ENCODE measurements at places on chromosomes 16 and 17.

- no peak for DNase-seq
Observed at GRCh38 chr17:8742819-8743218, 1.8 kb downstream of the CCDC42 start.

- peak; percentile 75 for DNase-seq
Observed at GRCh38 chr16:27154705-27155521, 48.4 kb upstream of the KDM8 start.

DNA sequence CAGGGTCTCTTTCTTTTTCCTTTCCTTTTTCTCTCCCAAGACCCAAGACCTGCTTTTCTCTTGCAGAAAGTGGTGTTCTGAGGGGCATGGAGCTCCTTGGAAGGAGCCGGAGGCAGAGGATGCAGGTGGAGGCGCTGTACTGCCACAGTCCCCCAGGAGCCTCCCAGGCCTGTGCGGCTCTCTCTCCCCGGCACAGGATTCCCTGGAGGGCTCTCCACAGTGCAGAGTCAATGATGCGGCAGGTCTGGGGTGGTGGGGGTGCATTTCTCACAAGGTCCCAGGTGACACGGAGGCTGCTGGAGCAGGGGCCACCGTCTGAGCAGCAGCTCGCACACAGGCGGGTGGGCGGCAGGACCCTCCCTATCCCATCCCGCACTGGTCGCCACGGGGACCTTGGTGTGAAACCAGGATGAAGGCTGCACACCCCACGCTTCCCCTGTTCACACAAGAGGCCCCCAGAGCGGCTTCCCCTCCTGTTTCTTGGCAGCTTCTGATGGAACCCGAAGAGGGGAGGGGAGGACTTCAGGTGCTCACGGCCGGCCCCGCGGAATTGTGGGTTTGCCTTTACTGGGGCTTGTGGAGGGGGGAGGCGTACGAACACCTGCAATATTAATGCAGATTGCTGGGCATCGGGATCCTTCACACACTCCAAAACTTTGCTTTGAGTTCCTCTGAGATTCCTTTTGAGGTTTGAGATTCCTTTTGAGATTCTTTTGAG, 186.9 kb downstream of the ENGASE start:
- no peak for DNase-seq

DNA sequence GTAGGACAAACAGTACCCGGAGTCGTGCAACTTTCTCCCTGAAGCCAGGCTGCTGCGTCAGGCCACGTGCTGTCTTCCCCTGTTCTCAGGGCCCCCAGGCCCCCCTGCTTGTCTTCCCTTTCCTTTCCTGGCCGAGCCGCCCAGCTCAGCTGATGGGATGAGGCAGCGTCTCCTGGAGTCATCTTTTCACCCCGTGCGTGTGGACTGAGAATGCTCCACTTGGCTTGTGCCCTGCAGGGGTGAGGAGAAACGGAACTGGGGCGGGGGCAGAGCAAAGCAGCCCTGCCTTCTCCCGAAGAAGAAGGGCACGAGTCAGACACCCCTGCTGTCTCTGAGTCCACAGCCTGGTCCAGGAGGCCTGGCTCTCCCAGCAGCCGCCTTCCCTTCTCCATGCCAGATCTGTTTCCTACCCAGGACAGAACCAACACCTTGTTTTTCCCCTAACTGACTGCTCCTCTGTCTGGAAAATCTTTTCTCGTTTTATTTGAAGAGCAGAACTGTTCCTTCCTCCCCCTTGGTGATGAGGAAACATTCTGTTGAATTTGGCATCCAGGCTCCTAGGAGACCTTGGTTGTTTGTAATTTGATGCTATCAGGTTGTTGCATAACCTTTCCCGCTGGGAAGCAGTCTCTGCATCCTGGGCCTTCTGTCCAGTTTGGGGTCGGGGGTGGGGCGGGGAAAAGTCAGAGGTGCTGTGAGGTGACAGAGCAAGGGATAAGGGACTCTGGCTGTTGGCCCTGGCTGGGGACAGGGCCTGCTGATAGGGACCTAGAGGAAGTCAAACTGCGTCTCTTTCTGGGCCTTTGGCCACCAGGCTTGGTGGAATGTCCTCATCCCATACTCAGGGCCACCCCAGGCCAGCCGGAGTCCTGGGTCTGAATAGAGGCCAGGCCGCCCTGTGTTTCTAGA, 78.8 kb downstream of the WIPI1 start:
- peak; percentile 88 for DNase-seq

- DNase-seq, result peak; percentile 39
Observed at GRCh38 chr17:3678095-3678820, 9.6 kb downstream of the EMC6 start.

- no peak for DNase-seq
Observed at GRCh38 chr16:15031179-15031578, 24.7 kb downstream of the NTAN1 start.

- no peak for DNase-seq
Observed at GRCh38 chr17:75024686-75025397, 12.4 kb downstream of the MRPL58 start.

DNA sequence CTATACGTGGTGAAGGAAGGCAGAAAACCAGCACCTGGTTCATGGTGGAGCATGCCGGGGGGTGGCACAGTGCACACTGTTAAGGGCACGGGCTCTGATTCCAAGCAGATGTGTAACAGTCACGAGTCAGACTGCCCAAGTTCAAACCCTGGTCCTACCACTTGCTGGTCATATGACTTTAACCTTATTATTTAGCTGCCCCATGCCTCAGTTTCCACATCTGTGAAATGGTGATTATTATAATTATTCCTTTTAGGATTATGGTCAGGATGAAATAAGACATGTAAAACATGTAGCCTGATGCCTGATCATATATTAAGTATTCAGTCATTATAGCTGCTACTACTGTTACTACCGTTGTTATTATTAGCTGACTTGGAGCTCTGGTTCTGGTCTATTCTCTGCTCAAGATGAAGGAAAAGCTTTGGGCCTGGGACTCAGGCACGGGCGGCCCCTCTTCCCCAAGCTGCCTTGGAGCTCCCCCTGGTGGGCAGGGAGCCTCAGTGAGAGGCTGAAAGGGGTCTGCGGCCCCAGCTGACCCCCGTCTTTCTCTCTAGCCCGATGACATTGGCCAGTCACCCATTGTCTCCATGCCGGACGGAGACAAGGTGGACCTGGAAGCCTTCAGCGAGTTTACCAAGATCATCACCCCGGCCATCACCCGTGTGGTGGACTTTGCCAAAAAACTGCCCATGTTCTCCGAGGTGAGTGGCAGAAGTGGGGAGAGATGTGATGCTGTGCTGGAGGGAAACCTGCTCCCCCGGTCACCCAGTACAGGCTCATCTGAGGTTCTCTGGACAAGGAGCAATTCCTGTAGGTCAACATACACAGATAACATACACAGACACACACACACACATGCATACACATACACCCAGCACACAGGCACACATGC, 14.0 kb downstream of the NR1D1 start:
- peak; percentile 57 for DNase-seq

DNA sequence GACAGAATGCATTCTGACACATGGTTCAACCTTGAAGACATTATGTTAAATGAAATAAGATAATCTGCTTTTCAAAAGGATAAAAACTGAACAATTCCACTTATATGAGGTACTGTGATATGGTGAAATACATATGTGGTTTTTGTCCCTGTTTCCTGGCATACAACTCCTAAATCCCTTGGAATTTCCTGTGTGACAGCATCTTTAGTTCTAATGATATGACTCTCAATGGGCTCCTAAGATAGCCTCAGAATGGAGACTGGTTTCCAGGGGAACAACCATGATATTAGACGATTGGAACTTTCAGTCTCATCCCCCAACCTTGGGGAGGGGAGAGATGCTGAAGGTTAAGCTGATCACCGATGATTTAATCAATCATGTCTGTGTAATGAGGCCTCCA, 37.7 kb upstream of the PHLPP2 start:
- DNase-seq, result peak; percentile 77

DNA sequence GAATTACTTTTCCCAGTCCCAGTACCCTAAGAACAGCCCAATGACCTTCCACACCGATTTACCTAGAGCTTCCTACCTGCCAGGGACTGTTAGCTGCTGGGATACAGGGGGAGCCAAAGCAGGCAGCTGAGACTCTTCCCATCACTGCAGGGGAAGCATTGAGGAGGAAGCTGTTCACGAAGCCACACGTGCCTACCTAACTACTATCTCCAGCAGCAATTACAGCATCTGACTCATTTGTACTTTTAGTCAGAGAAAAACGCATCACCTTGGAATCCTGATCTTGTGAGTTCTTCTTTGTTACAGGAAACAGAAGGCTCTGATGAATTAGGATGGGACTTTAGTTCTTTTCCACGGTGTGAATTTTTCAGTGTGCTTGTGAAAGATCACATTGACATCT, 113.7 kb upstream of the DHX40 start:
- peak; percentile 37 for DNase-seq

DNA sequence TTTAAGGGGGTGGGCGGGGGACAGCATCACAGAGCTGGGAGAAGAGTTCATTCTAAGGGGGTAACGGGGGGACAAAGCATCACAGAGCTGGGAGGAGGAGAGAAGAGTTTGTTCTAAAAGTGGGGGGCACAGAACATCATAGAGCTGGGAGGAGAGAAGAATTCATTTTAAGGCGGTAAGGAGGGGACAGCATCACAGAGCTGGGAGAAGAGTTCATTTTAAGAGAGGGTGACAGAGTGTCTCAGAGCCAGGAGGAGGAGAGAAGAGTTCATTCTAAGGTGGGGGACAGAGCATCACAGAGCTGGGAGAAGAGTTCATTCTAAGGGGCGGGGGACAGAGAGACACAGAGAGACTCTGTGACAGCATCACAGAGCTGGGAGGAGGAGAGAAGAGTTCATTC, 27.8 kb downstream of the ENDOV start:
- no peak for DNase-seq

DNA sequence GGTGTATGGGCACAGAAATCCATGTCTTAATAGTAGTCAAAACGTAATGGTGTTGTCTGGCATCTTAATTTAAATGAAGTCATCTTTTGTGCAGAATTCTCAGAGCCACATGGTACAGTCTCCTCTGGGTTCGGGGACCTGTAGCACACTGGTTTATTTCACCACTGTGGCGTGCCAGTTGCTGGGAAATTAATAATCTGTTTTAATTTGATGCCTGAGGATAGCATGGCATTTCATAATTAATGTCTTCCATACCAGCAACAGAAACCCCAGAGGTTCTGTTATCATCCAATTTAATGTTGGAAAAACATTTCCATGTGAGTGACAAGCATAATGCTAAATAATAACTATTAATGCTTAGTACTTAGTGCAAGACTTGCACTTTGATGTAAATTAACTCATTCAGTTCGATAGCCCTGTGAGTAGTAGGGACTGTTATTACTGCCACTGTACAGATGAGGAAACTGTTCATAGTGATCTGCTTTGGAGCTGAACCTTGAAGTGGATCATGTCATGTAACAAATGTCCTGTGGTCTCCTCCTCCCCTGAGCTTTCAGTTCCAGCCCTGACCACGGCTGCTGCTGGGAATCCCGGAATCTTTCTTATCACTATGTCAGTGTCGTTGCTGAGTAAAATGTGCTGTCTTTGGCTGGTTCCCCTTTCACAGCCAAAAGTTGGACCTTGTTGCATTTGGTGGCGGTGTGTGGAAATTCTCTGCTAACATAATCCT, 51.2 kb downstream of the SNX29 start:
- DNase-seq, result no peak

- no peak for DNase-seq
Observed at GRCh38 chr17:4073983-4074830, 68.6 kb downstream of the ZZEF1 start.

- DNase-seq, result no peak
Observed at GRCh38 chr16:69181-69580, 3.2 kb downstream of the RHBDF1 start.

- no peak for DNase-seq
Observed at GRCh38 chr17:11023639-11024479, 186.0 kb upstream of the PIRT start.

- no peak for DNase-seq
Observed at GRCh38 chr16:70675851-70676513, 9.9 kb downstream of the MTSS2 start.

DNA sequence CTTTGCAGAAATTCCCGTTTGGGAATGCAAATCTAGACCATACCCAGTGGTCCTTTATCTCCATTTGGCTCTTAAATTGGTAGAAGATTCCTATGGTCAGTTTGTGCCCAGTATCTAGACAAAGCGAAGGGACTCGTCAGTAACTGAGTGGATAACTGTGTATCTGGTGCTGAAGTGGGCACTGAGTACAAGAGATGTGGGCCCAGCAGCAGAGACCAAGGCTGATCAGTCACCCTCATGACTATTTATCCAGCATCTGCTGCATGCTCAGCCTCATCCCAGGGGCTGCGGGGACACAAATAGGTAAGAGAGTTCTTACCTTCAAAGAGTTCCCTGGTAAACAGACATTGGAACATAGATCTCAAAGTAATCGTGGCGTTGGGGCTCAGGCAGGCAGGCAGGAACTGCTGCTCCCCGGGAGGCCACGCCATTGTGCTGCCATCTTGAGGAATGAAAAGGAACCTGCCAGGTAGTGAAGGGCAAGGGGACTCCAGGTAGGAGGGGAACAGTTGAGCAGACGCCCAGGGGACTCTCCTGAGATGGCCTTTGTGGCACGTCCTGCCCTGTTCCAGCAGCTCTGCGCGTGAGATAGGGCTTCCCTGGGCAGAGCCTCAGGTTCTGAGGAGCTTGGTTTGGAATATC, 10.3 kb downstream of the NT5M start:
- peak; percentile 35 for DNase-seq

DNA sequence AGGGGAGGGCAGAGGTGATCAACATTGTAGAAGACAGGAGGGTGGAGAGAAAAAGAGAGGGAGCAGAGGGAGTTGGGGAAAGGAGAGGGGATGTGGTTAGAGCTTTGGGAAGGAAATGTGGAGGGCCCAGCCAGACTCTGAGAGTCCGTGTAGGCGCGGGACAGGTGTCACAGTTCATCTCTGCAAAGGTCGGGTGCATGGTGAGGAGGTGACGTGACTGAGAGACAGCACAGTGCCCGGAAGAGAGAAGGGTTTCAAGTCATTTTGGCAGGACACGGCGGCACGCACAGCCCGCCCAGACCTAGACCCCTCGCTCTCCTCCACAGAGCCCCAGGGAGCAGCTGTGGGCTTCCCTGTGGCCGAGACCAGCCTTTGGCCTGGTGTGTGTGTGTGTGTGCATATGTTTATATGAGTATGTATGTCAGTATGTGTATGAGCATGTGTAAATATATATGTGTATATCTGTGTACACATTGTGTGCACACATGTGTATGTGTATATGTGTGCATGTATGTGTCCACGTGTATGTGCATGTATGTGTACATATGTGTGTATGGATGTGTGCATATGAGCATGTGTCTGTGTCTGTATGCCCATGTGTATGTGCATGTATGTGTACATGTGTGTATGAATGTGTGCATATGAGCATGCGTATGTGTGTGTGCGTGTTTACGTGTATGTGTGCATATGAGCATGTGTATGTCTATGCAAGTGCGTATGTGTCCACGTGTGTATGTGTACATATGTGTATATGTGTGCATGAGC, 104.6 kb downstream of the SEC14L1 start:
- no peak for DNase-seq

- DNase-seq, result no peak
Observed at GRCh38 chr17:49229805-49230600, 584 bp downstream of the PHOSPHO1 start.
